ENCODE measurements at places on chromosomes 16 and 17.
A peak's percentile ranks its signal among the peaks of the same experiment; 100 is the strongest.

DNA sequence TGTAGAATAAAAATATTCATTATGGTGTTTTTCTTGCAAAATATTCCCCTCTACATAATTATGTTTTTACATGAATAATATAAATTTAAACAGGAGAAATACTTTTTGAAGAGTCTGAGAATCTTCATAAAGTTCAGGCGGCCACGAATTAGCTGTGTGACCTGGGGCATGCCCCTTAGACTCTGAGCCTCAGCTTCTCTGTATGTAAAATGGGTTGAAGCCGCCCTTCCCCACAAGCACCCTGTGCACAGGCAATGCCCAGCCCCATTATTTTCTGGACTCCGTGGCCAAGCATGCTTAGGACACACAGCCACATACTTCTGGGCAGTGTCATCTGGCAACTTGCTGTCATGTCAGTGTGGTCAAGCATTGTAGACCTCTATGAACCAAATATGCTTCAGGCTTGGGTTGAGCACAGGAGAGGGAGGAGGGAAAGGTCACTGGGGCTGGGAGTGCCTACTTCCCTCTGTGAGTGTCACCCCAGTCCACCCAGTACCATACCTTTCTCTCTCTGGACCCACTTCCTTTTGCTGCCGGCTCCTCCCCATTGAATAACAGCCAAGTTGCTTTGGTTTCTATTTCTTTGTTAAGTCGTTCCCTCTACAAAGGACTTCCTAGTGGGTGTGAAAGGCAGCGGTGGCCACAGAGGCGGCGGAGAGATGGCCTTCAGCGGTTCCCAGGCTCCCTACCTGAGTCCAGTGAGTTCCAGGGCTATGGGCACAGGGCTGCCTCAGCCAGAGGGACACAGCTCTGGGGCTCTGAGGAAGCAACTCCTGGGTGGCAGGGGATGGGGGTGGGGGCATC is at the start of gene LGALS9:
LGALS9 (plus strand) TSS at position 582 of the 804 bp plus-strand sequence; CDS start at position 660, 78 bp downstream.
- DNase-seq, result no peak

GRCh38 chr16:20402651-20403050 is 1.9 kb downstream of the PDILT start:
- DNase-seq, result no peak

DNA sequence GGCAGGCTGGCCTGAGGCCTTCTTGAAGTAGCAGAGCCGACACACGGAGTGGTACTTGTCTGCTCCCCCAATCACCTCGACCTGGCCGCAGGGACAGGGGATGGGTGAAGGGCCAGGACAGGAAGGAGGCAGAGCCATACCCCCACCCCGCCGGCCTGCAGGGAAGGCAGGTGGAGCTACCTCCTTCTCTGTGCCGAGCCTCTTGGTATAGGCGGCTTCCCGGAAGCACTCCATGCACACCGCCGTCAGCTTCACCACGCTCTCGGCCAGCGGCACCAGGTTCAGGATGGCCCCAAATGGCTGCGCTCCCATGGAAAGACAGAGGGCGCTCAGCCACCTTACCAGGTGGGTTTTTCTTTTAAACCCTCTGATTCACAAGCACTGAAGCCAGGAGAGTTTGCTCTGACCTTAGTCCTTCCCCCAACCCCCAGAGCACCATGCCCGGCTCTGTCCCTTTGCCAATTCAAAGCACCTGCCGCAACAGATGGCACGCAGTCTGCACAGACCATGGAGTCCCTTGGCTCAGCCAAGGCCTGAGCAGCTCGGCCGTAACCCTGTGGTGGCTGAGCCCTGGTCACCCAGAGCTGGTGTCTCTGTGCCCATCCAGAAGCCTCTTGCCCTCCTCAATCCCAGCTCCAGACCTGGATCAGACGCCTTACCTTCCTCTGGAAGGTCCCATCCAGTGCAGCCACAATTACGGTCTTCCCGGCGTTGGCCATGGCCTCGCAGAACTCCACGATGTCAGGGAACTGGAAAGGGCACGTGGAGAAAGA is 6.7 kb downstream of the SYNGR2 start:
- DNase-seq, result no peak

DNA sequence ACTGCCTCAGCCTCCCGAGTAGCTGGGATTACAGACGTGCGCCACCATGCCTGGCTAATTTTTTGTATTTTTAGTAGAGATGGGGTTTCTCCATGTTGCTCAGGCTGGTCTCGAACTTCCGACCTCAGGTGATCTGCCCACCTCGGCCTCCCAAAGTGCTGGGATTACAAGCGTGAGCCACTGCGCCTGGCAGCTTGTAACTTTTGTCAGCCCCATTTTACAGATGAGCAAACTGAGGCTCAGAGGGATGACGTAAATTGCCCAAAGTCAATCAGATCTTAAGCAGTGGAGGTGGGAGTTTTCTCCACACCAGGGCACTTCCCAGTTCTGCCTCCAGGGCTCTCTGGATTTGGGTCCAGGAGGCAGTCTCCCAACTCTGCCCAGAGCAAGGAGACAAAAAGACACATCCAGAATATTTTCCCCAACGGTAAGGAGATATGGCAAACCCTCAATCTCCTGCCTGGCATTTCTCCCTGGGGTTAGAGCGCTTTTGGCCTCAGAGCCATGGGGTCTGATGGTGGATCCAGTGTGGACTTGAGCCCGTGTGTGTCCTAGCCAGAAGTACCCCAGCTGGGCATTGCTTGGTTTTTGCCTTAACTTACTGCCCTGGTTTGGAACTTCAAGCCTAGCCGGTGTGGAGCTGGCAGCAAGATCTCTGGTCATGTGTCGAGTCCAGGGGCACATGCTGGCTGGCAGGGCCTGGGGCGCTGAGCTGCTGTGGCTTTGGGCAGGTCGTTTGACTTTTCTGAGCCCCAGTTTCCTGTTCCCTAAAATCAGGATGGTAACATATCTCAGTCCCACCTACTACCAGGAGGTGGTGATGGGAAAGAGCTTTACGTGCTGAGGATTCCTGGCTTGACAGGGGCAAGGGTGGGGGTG is 3.4 kb downstream of the ADAM11 start:
- no peak for DNase-seq

GRCh38 chr16:27366687-27367460 is 35.1 kb upstream of the IL21R start:
- DNase-seq, result no peak

DNA sequence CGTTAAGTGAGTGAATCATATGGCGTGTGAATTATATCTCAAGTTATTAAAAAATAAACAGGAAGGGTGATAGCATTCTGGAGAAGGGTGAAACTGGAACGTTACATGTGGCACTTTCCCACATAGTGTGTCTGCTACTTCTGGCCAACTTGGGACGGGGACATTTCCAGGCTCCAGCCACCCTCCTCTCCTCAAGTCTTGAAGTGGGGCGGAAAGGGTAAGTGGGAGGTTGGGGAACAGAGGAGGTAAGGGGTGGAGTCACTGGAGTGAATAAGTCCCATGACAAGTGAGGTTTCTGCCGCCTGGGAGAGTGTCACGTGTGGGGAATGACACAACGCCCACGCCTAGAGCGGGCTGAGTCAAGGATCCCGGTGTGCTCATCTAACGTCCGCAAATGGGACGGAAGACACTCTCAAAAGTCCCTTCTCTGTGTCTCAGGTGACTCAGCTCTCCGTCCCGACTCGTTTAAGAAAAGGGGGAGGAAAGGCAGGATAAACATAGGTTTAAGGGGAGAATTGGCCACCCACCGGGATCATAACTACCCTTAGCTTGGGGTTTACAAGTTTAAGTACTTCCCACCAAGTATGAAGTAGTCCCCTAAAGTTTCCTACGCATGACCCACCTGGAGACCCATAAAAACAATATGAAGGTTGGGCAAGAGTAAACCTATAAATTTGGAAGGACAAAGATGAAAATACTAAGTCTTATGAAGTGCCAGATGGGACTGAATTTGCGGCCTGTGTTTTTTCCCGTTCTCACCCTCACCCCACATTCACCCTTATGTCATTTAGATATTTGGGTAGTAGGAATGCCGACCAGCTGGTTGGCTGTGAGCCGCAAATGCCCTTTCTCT is 1.2 kb upstream of the SPAG9 start:
- peak; percentile 94 for DNase-seq

DNA sequence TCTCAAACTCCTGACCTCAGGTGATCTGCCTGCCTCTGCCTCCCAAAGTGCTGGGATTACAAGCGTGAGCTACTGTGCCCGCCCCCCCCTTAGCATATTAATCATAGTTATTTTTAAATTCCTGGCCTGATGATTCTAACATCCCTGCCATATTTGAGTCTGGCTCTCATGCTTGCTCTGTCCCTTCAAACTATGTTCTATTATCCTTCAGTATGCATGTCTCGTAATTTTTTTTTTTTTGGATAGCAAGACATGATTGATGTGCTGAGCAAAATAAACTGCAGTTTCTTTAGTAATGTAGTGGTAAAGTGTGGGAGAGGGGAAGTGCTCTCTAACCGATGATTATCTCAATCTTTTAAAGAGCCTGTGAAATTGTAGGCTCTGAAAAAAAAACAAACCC is 34.3 kb upstream of the TMEM92 start:
- no peak for DNase-seq

- DNase-seq, result no peak
Measured at GRCh38 chr17:36705874-36706731, 104.7 kb downstream of the MRM1 start.

DNA sequence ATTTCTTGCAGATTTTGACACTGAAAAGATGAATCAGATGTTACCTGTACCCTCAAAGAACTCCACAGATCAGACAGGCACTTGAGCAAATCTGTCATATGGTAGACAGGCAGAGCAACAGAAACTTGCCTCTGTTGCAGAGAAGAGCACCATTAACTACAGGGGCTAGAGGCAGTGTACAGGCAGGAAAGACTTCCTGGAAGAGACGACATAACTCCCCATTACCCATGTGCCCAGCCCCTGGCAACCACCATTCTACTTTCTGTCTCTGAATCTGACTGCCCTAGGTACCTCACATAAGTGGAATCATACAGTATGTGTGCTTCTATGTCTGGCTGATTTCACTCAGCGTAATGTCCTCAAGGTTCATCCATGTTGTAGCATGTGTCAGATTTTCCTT is 15.5 kb downstream of the GFOD2 start:
- no peak for DNase-seq

GRCh38 chr16:1196494-1196893 is 28.6 kb downstream of the TPSG1 start:
- DNase-seq, result no peak
